ENCODE measurements at places on chromosomes 5 and 9.
A peak's percentile ranks its signal among the peaks of the same experiment; 100 is the strongest.

- DNase-seq: no peak
These were observed 295.9 kb upstream of the ZNF608 start for GRCh38 chr5:125042261-125042890.

DNA sequence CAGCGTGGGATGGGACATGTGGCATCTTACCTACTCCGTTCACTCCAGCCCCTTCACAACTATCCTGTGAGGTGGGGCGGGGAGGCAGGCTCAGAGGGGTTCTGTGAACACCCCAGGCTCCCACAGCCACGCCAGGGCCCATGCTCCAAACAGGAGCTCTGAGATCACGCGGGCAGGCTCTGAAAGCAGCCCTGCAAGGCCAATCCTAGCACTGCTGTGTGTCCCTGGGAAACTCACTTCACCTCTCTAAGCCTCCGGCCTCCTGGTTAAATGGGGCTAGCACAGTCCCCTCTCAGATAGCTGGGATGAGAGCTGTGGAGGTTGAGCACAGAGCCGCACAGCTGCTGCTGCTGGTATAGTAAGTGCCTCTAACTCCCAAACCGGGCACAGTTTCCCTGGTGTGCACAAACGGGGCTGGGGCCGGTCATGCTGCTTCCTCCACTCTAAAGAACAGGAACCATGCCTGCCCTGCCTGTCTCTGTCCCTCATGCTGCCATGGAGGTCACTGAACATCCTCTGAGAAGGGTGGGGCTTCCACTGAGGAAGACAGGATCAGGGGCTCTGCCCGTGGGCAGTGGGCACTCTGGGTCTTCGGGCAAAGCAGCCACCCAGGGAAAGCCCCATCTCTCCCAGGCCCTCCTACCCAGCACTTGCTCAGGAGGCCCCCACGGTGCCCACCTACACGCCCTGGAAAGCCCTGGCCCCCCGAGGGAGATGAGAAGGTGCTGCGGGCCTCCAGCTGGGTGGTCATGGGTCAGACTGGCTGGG is 13.0 kb upstream of the ASS1 start:
- no peak for DNase-seq

DNA sequence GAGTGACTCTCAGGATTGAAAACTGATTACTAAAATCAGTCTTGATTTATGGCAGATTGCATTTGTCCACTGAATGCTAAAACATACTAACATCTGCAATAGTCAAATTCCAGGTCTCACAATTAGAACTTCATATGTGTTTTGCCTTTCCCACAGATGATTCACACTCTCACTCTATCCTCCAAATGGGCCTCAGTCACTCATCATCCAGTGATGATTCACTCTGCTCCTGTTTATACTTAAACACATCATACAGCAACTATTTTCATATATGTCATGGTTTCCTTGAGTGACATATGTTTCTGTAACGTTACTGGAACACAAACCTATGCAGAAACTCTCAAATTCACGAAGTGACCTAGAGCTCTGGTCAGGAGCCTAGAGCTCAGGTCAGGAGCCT is 512.9 kb downstream of the HINT1 start:
- DNase-seq: no peak

DNA sequence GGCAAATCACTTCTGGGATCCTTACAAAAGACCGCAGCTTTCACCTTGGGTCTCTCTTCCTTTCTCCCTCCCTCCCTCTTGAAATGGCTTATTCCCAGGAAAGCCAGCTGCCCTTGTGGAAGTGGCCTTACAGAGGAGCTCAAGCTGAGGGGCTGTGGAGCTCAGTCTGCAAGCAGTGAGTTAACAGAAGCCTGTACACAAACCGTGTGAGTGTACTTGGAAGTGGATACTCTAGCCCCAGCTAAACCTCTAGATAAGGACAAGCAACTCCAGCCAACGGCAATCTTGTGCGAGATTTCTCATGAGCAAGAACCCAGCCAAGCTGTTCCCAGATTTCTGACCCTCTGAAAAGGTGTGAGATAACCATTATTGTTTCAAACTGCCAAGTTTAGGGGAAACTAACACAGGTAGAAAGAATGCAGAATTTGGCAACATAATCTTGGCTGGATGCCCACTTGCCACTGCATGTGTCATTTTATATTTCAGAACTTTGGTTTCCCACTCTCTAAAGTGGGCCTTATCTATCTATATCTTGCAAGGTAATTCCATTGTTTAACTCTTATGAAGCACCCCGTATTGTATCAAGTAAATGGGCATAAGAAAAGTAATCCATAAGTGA is 85.6 kb downstream of the CDH18 start:
- DNase-seq: no peak

DNA sequence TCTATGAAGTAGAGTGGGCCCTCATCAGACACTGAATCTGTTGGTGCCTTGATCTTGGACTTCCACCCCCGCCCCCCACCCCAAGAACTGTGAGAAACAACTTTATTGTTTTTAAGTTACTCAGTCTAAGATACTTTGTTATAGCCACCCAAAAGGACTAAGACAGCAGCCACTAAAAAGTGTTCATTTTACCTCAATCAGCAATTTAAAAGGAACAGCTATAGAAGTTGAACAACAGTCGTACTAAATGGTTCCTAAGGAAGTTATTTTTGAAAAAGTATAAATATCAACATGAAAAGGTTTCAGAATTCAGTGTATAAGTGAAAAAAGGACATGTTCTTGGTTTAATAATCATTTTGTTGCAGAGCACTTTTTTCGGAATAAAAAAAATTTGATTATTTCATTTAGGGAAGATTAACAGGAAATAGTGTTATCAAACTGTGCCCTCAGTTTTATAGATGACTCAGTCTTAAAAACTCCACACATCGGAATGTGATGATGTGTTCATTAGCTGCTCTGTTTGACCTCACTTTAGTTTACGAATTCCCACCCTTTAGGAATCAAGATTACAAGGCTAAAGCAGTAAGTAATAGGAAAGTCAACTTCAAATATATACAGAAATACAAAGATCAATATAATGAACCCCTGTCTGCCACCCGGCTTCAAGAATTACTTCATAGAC is 71.2 kb downstream of the MTAP start:
- DNase-seq: no peak

- DNase-seq: no peak
These were observed 257.8 kb downstream of the GOLPH3 start for GRCh38 chr5:31916327-31916726.

DNA sequence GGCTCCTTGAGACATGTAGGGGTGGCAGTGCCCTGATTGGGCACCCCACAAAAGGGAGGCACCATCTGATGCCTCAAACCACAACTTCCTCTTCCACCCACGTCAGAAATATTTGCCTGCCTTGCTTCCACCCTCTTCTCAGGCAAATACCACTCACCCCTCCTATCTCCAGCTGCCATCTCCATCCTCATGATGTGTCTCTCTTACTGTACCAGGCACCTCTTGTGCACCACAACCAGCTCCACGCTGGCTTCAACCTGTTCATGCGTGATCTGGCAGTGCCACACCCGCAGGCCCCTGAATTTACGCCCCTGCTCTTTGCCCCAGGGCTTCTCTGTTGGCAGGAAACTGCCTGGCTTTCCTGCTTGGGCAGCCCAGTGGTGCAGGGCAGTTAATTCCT is 87.8 kb upstream of the HSPA9 start:
- no peak for DNase-seq

- DNase-seq: peak; percentile 24
These were observed 680.8 kb downstream of the CETN3 start for GRCh38 chr5:89728750-89729149.

DNA sequence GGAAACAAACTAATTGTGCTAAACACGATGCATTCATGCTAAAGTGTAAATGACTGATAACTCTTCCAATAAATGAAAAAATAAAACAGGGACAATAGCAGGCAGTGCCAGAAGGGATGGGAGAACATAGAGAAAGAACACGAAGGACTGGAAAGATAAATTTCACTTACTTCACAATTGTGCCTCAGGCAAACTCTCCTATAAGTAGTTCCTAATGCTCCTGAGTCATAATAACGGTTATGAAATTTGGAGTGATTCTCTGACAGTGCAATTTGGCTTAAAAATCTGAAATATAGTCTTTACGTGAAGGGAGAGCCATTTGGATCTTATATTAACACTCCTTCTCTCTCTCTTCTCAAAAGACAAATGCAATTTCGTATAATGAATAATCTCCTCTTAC is 2218.5 kb downstream of the MAT2B start:
- no peak for DNase-seq

GRCh38 chr9:121807823-121808278 is 156.4 kb downstream of the DAB2IP start:
- DNase-seq: no peak

- no peak for DNase-seq
These were observed 8.0 kb downstream of the WHRN start for GRCh38 chr9:114497236-114497635.

DNA sequence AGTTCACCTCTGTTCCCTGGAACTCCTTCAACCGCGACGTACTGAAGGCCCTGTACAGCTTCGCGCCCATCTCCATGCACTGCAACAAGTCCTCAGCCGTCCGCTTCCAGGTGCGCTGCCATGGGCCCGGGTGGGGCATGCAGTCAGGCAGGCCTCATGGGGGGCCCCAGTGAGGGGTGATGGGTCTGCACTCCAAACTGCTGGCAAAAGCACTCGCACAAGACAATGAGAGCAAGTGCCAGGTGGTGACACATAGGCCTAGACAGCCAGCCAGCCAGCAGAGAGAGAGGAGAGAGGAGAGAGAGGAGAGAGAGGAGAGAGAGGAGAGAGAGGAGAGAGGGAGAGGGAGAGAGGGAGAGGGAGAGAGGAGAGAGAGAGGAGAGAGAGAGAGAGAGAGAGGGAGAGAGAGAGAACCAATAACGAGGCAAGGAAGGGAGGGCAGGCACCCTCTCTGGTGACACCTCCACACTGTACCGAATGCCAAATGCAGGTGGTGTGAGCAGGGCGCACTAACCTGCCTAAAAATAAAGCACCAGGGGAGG is 21.0 kb downstream of the DBH start:
- DNase-seq: no peak

DNA sequence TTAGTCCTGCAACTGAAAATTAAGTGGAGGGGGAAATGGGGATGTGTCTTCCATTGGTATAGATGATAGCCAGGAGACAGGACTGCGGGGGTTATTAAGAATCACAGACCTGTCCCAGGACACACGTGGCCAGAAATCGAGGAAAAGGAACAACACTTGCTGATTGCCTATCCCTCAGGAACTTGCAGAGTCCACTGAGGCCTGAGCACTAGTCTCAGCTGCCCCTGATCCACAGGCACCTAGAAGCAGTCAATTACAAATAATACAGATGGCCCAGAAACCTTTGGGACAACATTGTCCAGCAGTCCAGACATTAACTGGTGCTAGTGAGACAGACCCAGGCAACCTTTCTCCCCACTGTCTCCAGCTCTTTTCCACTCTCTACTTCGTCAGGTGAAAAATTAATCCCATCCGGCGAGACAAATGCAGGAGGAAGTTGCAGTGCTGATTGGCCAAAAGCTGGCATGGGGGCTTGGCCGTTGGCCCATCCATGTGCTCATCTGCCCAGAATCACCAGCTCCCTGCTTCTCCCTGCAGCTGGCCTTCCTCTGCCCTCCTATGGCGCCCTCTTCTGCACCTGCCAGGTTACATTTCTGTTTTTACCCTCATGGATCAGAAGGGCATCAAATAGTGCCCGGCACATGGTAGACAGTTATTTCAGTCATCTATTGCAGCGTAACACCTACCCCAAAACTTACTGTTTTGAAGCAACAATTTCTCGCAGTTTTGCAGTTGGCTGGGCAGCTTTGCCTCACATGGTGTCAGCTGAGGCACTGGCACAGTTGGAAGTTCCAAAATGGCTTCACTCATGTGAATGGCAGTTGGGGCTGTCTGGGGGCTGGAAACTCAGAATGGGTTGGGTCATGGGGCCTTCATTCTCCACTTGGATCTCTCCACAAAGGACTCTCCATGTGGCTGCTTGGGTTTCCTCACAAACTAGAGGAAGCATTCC is 3.6 kb upstream of the B4GALT1 start:
- DNase-seq: peak; percentile 70

GRCh38 chr5:170482511-170482910 is 21.3 kb upstream of the KCNIP1 start:
- no peak for DNase-seq

DNA sequence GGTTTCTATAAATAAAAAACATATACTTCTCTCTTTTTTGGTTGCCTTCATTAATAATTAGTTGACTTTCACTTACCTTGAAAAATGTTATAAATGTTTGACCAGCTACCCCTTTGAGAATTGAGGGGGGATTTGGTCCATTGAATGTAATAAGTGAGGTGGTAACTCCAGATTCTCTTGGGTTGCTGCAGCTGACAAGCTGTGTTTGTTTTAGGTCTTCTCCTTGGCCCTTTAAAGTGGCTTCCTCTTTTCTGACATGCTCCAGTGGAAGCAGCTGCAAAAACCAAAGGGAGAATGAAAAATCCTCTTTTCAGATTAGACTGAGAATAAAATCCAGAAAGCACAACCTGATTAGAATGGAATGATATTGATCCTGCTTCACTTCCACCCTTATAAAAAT is 410.5 kb downstream of the TMEM38B start:
- no peak for DNase-seq

- no peak for DNase-seq
These were observed 19.5 kb upstream of the SNAPC3 start for GRCh38 chr9:15403155-15403554.

DNA sequence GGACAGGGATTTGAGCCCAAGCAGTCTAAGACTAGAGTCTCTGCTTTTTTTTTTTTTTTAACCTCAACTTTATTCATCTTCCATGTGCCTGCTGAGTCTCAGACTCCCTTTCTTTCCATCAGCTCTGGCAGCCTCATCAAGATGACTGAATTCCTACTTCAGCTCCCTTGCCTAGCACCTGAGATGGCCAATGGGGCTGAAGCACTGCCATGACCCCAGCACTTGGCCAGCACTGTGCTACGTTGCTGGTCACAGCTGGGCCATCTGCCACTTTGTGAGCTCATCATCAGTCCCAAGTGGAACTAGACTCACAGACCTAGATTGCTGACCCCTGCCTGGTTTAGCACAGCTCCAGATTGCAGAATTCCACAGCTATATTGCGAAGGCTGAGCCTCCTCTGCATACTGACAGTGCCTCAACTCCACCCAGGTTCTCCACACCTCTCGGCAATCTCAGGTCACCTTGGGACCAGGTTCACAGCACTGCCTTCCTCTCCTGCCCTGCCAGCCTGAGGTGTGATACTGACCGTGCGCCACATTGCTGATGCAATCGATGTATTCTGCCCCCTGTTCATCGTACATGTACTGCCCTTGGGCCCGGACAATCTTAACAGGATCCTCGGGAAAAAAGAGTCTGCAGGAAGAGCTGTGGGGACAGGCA is 1.6 kb downstream of the PHYKPL start:
- peak; percentile 51 for DNase-seq

DNA sequence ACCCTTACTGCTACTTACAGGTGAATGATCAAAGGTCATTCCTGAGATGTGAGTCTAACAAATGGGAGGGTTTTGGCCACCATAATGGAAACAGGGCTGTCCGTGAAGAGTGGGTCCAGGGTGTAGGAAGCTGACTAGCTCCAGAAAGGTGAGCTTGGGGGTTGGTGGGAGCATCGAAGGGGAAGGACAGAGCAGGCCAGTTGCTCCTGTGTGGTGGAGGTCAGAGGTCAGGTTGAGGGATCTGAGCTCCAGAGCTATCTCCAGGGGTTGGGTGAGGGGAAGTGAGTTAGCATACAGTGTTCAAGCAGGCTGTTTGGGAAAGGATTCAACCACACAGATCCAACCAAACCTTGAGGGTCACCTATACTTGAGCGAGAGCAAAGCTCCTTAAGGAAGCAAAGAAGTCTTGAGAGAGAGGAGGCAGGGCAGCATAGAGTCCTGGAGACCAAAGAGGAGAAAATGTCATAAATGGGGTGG is 18.7 kb upstream of the GLDC start:
- no peak for DNase-seq

GRCh38 chr9:8224381-8224801 is 424.8 kb upstream of the DMAC1 start:
- no peak for DNase-seq

All from heart right ventricle (tissue), 16 donors.